Activated CD8-positive, alpha-beta T cell treated with anti-CD3 and anti-CD28 coated beads, Interleukin-2, amount 10 ng/mL, durations not matched to agents 7 days and 5 days (primary cell): ENCODE measurements at places on chromosomes 7 and 10. TPM values are rescaled to one million over a fixed set of nuclear protein-coding genes. Genes with fewer than 3 reads are reported as not detected.

The PCLO gene
- total RNA-seq: not detected

DNA sequence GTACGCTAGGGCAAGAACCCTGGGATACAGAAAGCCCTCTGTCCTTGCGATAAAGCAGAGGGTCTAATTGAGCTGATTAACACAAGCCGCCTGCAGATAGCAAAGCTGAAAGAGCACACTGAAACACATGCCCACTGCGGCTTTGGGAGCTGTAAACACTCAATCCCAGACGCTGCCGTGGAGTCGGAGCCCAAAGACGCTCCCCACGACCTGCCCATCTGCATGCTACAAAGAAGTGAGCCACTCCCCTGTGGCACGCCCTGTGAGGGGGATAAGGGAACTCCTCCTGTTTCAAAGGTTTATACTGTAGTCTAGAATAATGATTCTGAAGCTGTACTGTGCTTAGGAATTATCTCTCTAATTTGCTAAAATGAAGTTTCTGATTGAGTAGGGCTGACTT lies 985.6 kb upstream of the GHITM start:
- H3K4me1 ChIP-seq: no peaks in the 10 kb centered on the region
- H3K36me3 ChIP-seq: no peaks in the 10 kb centered on the region
- no peak overlapping the region for H3K27ac ChIP-seq
- no peak for DNase-seq

DNA sequence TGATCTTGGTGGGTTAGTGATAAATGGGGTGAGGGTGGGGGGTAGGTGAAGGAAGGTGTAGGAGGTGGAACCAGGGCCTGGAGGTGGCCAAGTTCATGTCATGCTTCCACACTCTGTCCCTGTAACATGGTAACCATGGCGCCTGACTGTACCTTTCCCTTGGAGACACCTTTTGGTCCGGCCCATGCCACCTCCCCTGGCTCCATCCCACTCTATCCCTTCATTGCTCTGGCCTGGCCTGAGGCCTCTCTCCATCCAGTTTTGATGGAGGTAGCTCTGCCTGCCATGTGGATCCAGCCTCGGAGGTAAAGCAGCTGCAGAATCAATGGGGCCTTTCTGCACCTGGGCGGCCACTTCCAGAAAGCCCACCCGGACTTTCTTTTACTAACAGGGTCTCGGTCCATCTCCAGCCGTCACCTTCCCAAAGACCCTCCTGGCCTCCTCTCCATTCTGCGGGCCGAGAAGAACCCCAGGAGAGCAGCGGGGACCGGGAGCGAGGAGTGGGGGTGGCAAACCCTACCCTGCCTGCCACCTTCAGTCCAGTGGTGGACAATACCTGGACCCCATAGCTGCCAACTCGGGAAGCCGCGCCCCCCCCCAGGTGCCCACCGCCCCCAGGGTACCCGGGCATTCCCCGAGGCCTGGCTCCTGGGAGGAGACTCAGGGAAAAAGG lies 504 bp upstream of the TRRAP start:
- H3K4me3 ChIP-seq: peak overlapping the region; percentile 51
- no peak overlapping the region for H3K27ac ChIP-seq
- H3K27me3 ChIP-seq: peaks cover 2% of the 10 kb centered on the region
- H3K36me3 ChIP-seq: peaks cover 17% of the 10 kb centered on the region

- H3K4me3 ChIP-seq: no peak overlapping the region
- no peaks in the 10 kb centered on the region for H3K36me3 ChIP-seq
- H3K27me3 ChIP-seq: no peaks in the 10 kb centered on the region
- H3K4me1 ChIP-seq: peaks cover 40% of the 10 kb centered on the region
Measured at GRCh38 chr10:74822521-74823089, 3.8 kb upstream of the KAT6B start.

The RBM28 gene
- total RNA-seq: 40.4 TPM

The MPP7 gene
- total RNA-seq: 13.0 TPM

- no peak for DNase-seq
- H3K36me3 ChIP-seq: peaks cover 2% of the 10 kb centered on the region
- no peak overlapping the region for H3K27ac ChIP-seq
Measured at GRCh38 chr7:3056234-3057065, 12.8 kb upstream of the CARD11 start.

The CFAP70 gene
- 0.57 TPM for total RNA-seq

DNA sequence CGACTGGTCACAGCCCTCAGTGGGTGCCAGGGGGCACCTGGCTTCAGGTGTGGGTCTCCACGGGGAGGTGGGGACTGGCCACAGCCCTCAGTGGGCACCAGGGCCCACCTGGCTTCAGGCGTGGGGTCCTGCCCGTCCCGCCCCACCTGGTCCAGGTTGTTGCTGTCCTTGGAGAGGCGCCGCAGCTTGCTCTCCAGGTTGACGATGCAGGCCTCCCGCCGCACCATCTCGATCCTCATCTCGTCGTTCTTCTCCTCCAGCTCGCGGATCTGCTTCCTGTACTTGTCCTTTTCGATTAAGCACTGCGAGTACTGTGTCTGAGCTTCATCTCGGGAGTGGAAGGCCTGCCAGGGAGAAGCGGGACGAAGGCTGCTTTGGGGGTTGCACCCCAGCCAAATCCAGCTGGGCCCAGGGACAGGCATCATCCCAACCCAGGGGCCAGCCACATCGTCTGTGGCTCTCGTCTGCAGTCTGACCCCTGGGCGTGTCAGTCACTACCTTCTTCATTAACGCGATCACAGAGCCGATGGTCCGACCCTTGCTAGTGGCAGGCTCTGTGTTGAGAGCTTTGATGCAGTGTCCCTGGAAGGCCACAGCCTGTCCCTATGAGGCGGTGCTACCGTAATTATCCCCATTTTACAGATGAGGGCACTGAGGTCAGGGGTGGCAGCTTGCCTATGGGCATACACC lies 92.9 kb upstream of the GNA12 start:
- peaks cover 79% of the 10 kb centered on the region for H3K36me3 ChIP-seq
- no peak overlapping the region for H3K4me3 ChIP-seq
- no peak for DNase-seq
- H3K27me3 ChIP-seq: no peaks in the 10 kb centered on the region
- peaks cover 14% of the 10 kb centered on the region for H3K4me1 ChIP-seq
- no peak overlapping the region for H3K27ac ChIP-seq

GRCh38 chr7:103031781-103032180 lies 42.8 kb downstream of the FBXL13 start:
- H3K36me3 ChIP-seq: no peaks in the 10 kb centered on the region
- DNase-seq: no peak
- no peaks in the 10 kb centered on the region for H3K4me1 ChIP-seq
- peaks cover 2% of the 10 kb centered on the region for H3K27me3 ChIP-seq
- H3K27ac ChIP-seq: no peak overlapping the region

The PLEKHA1 gene
- total RNA-seq: 9.6 TPM

- no peaks in the 10 kb centered on the region for H3K36me3 ChIP-seq
- no peaks in the 10 kb centered on the region for H3K4me1 ChIP-seq
Measured at GRCh38 chr7:40772096-40772495, 637.3 kb downstream of the SUGCT start.

- DNase-seq: no peak
- H3K36me3 ChIP-seq: no peaks in the 10 kb centered on the region
- H3K4me3 ChIP-seq: no peak overlapping the region
- H3K4me1 ChIP-seq: no peaks in the 10 kb centered on the region
- no peaks in the 10 kb centered on the region for H3K27me3 ChIP-seq
Measured at GRCh38 chr10:107269626-107270025, 105.1 kb upstream of the SORCS1 start.

- peak overlapping the region; percentile 95 for H3K4me3 ChIP-seq
- H3K4me1 ChIP-seq: peaks cover 40% of the 10 kb centered on the region
- peak overlapping the region; percentile 96 for H3K27ac ChIP-seq
- peak; percentile 51 for DNase-seq
- H3K36me3 ChIP-seq: peaks cover 28% of the 10 kb centered on the region
Measured at GRCh38 chr7:123749537-123749857, 694 bp upstream of the WASL start.

DNA sequence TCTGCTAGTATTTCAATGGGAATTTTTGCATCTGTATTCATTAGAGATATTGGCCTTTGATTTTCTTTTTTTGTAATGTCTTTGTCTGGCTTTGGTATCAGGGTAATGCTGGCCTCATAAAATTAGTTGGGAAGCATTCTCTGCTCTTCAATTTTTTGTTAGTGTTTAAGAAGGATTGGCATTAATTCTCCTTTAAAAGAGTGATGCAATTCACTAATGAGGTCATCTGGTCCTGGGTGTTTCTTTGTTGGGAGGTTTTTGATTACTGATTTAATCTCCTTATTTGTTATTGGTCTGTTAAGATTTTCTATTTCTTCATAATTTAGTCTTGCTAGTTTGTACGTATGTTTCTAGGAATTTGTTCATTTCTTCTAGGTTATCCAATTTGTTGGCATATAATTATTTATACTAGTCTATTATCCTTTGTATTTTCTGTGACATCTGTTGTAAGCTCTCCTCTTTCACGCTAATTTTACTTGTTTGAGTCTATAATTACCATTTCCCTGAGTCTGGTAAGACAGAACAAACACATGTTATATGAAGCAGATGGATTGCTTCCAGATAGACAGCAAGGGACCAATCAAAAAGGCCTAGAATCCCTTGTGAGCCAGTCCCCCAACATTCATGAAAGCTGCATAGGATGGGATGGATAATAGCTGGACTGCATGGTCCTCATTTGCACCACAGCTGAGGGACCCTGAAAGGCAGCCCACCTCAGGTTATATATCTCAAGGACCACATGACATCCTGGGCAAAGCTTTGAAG lies 54.4 kb downstream of the MTPAP start:
- DNase-seq: no peak
- H3K27me3 ChIP-seq: peaks cover 14% of the 10 kb centered on the region
- H3K4me1 ChIP-seq: no peaks in the 10 kb centered on the region
- no peak overlapping the region for H3K27ac ChIP-seq
- no peaks in the 10 kb centered on the region for H3K36me3 ChIP-seq

The HECTD2 gene
- 2.0 TPM for total RNA-seq

DNA sequence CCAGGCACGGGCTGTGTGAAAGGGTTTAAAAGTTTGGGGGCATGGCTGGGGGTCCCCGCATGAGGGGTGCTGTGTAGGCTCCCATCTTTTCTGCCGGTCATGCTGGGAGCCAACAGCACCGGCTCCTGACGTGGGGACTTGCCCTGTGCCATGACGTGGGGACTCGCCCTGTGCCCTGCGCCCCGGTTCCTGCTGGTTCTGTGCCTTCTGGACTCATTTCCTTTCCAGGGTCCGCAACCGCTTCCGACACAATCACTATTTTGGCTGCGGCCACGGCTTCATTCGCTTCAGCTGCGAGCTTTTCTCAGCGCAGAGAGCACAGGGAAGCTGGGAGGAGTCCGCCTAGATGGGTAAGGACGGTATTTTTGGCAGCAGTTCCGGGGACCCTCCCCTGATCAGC lies 7.6 kb upstream of the GIMAP8 start:
- H3K4me3 ChIP-seq: no peak overlapping the region
- H3K4me1 ChIP-seq: peaks cover 35% of the 10 kb centered on the region
- no peaks in the 10 kb centered on the region for H3K27me3 ChIP-seq
- no peak for DNase-seq
- peaks cover 26% of the 10 kb centered on the region for H3K36me3 ChIP-seq

GRCh38 chr7:24475166-24475961 lies 97.9 kb upstream of the PALS2 start:
- no peak for DNase-seq
- no peak overlapping the region for H3K4me3 ChIP-seq
- no peak overlapping the region for H3K27ac ChIP-seq
- peaks cover 9% of the 10 kb centered on the region for H3K27me3 ChIP-seq
- H3K36me3 ChIP-seq: no peaks in the 10 kb centered on the region
- H3K4me1 ChIP-seq: no peaks in the 10 kb centered on the region

GRCh38 chr7:151840088-151840910 lies 36.6 kb downstream of the PRKAG2 start:
- no peaks in the 10 kb centered on the region for H3K36me3 ChIP-seq
- H3K4me1 ChIP-seq: peaks cover 10% of the 10 kb centered on the region
- H3K27ac ChIP-seq: peak overlapping the region; percentile 84
- H3K4me3 ChIP-seq: peak overlapping the region; percentile 65
- DNase-seq: no peak
- no peaks in the 10 kb centered on the region for H3K27me3 ChIP-seq

GRCh38 chr7:149558149-149558861 lies 60.7 kb upstream of the ZNF746 start:
- H3K4me3 ChIP-seq: no peak overlapping the region
- H3K4me1 ChIP-seq: peaks cover 6% of the 10 kb centered on the region
- no peak overlapping the region for H3K27ac ChIP-seq
- peaks cover 40% of the 10 kb centered on the region for H3K36me3 ChIP-seq
- DNase-seq: no peak
- no peaks in the 10 kb centered on the region for H3K27me3 ChIP-seq

- peaks cover 13% of the 10 kb centered on the region for H3K4me1 ChIP-seq
- H3K4me3 ChIP-seq: no peak overlapping the region
- H3K27ac ChIP-seq: no peak overlapping the region
- H3K27me3 ChIP-seq: peaks cover under 1% of the 10 kb centered on the region
- DNase-seq: no peak
Measured at GRCh38 chr10:45253183-45253914, 62.1 kb downstream of the OR13A1 start.

DNA sequence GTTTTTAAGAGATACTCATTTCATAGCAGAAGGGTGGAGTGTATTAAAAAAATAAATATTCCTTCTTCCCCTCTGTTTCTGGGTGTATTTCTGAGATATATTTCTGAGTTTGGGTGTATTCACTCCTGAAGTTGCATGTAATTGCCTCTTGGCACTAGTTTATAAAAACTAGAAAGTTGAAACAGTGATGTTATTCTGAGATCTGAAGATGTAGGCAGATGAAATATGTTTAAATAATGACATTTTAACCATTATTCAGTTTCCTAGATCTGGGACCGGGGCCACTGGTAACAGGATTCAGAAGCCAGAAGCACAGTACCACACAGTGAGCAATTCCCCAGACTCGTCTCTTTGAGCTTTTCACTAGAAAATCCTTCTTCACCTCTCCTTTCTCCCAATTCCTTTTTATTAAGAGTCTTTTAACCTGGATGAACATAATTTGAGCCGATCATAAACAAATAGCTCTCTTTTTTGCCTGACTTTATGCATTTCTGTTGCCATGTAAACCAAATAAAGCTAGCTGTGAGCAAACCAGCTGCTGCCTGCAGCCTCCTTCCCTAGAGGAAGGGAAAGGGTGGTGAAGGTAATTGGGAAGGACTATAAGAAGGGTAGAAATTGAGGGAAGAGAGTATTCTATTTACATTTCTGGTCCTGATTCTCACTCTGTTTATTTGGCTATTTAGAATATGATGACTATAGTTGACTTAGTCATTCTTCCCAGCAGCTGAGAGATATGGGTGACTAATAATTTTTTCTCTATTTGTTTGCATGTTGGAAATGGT lies 101.8 kb upstream of the STRIP2 start:
- DNase-seq: no peak
- no peaks in the 10 kb centered on the region for H3K4me1 ChIP-seq
- H3K36me3 ChIP-seq: no peaks in the 10 kb centered on the region

The TMEM196 gene
- total RNA-seq: not detected

- H3K4me3 ChIP-seq: no peak overlapping the region
- H3K36me3 ChIP-seq: peaks cover 42% of the 10 kb centered on the region
- peak overlapping the region; percentile 10 for H3K27ac ChIP-seq
- peaks cover 14% of the 10 kb centered on the region for H3K4me1 ChIP-seq
- DNase-seq: no peak
Measured at GRCh38 chr7:44211126-44211675, 10.4 kb downstream of the YKT6 start.

- peaks cover 7% of the 10 kb centered on the region for H3K27me3 ChIP-seq
- peak overlapping the region; percentile 83 for H3K4me3 ChIP-seq
- H3K27ac ChIP-seq: peak overlapping the region; percentile 92
- peak; percentile 57 for DNase-seq
Measured at GRCh38 chr7:50069613-50070012, 23.4 kb downstream of the ZPBP start.
